ENCODE measurements at places on chromosomes 12 and 14.

DNA sequence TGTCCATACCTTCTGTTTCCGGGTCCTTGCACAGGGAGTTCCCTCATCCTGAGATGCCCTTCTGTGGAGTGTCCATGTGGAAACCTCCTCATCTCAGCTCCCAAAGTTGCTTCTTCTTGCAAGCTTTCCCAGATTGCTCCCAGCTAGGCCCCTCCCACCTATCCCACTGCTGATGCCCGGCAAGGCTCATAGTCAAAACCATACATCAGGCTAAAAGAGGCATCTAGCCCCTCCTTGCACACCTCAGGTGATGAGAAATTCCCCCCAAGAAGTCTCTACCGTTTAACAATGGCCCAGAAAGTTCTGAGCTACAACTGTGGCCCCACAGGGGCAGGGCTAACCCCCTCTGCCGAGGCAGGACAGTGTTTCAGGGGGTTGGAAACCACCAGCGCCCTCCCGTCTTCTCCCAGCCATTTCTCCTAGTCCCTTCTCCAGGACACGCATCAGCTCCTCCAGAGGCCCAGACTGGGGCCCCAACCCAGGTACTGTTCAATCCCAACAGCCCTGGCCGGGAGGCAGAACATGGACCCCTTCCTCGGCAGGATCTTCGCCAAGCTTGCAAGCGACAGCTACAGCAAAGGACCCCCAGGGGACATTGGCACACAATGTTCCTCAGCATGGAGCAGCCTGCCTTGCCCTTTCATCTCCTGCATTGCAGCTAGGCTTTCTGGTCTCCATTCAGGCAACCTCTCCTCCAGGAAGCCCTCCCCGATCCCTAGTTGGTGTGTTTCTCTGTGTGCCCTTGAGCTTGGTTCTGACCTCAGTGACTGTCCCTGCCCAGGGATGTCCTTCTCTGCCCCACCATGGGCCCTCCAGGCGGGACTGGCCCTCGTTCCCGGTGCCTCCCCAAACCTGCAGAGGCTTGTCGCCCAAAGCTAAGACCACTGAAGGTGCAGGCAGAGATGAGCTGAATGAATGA lies 4.5 kb upstream of the BEGAIN start:
- DNase-seq: no peak

DNA sequence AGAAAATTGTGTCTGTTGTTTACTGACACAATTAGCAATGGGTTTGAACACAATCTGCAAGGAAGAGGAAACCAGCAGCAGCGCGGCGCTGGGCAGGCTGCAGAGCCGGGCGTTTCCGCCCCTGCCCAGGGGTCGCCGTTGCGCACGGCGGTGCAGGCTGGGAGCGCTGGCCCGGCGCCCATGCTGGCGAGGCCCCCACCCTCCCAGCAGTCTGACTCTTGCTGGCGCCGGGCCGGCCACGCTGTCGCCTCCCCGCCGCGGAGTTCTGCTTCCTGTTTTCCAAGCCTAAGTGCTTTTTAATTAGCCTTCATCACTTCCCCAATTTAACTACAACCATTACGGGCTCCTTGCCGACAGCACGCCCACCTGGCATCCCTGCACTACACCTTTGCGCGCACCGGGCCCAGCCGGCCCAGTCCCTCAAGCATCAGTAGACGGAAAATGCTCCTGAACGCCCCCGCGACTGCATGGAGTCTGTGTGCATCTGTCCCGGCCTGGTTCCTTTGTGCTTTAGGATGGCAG lies 212.1 kb downstream of the GXYLT1 start:
- DNase-seq: peak; percentile 29

DNA sequence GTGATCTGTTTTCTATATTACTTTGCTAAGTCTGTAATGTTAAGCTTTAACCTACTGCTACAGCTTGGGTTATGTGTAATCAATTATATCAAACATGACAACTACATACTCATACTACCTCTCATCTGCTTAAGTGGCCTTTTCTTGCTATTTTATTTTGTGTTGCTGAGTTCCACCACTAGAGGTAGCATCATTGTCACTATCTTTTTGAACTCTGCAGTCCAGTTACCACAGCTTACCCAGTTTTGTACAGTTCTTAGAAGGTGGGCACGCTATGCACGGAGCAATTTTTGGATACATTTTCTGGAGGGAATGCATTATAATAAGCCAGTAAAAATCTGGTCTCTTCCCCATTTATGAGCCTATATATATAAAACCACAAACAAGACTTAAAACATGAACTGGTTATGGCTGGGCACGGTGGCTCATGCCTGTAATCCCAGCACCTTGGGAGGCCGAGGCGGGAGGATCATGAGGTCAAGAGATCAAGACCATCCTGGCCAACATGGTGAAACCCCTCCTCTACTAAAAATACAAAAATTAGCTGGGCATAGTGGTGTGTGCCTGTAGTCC lies 48.5 kb downstream of the SAV1 start:
- DNase-seq: no peak

- no peak for DNase-seq
Measured at GRCh38 chr14:97369901-97370300, 572.7 kb downstream of the VRK1 start.

DNA sequence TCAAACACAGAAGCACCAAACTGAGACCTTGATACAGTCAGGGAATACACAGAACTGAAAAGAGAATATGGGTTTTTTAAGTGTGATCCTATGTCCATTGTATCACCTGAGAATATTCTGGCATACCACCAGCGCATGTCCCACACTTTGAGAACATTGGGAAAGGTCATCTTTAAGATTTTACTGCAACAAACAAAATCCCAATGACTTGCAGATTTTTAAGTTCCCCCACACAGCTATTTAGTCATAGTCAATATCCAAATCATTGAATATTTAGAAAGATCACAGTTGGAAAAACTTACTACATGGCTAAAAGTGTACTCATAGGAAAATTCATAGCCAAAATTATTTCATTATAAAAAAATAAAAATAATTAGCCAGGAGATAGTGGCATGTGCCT lies 54.5 kb downstream of the TRPV4 start:
- no peak for DNase-seq

DNA sequence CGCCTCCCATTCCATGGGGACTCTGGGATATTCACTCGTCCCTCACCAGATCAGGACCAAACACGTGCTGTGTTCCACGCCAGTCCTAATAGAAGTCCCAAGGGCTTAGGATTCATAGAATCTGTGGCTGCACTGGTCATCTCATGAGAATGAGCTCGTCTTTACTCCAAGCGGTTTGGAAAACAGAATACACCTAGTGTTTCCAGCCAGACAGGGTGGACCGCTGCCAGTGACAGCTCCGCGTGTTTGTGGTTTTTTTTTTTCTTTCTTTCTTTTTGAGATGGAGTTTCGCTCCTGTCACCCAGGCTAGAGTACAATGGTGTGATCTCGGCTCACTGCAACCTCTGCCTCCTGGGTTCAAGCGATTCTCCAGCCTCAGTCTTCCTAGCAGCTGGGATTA lies 75.1 kb downstream of the GLT1D1 start:
- DNase-seq: no peak

GRCh38 chr12:110371408-110372055 lies 32.0 kb downstream of the ANAPC7 start:
- no peak for DNase-seq

DNA sequence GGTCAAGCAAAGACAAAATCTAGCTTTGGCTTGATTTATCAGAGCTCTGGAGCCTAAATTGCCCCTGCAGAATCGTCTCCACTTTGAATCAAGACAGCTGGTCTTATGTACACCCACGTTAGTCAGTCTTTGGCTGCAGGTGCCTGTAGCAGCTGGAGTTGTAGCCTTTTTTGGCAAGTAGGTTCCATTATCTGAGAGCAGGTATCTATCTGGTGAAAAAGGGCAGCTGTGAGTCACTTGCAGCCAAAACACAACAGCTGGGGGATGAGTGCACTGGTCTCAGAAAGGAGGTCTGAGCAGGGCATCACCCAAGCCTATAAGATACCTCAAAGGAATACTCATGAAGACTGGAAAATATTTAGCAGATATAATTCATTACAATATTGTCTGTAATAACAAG lies 43.6 kb upstream of the KCNH5 start:
- DNase-seq: no peak

- no peak for DNase-seq
Measured at GRCh38 chr12:30135776-30136175, 352.0 kb upstream of the TMTC1 start.

DNA sequence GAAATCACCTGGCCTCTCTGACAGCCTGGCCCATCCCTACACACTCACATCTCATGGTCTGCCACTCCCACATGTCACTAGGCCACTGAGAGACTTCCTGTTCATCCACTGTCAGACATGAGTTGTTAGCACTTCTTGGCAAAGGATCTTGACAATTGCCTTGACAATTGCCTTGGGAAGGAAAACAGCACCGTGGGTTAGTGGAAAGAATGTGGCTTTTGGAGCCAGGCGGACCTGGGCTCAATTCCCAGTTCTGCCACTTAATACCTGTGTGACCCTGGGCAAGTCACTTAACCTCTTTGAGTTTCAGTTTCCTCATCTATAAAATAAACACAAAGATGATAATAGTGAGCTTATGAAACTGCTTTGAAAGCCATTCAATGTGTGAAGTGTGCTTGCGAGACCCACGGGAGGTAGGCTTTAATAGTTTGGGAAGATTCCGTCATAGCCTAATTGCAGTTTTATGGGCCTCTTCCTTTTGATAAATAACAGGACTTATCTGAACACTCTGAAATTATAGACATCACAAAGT lies 250.4 kb downstream of the C12orf75 start:
- DNase-seq: no peak

DNA sequence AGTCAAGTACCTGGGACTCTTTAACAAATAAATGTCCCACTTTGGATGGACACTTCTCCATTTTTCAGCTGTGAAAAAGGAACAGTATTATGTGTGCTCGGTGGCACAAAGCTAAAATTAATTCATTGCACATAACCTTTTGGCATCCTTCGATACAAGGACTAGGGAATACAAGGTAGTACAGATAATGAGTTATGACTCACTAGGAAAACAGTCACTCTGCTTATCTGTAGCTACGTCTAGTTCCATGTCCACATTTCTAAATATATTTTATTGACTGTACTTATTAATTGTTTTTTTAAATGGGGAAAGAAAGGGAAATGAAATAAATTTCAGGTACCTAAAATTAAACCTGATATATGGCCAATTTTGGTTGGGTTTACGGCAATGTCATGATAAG lies 35.2 kb upstream of the RIC8B start:
- no peak for DNase-seq

All from activated CD8-positive, alpha-beta T cell treated with anti-CD3 and anti-CD28 coated beads for 36 hours (primary cell).